ENCODE measurements at places on chromosomes 5 and 9.

DNA sequence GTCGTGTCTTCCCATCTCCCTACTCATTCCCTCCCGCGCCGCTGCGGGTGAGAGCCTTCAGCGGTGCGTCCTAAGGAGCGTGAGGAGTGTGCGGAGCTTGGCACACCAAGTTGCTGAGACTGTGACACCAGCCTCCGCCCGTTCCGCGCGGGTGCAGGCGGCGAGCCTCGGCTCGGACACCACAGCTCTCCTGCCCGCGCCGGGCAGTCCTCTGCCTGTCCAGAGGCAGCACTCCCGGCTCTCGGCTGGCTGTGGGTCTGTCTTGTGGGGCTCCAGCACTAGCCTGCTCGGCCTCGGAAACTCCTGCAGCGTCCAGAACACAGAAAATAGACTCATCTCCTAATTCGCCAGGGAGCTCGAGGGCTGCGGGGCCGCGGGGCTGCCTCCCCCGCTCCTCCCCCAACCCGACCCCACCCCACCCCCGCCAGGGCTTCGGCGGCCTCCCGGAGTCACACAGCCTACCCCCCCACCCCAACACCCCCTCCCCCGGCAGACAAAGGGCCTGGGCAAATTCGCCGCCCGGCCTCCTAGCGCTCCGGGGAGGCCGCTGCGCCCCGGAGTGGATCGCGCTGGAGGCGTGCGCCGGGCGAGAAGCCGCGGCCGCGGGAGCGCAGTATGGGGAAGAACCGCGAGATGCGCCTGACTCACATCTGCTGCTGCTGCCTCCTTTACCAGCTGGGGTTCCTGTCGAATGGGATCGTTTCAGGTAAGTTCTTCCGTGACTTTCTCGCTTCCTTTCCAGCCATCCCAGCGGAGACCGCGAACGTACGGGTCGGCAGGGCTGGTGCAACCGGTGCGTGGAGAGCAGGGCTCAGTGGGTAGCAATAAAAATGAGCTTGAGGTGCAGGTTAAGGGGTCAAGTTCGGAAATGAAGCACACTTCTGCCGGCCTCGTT lies at the start of gene ADAMTS19:
TSS of gene ADAMTS19 (plus strand) at position 522 of the 895 bp plus-strand sequence. CDS start at position 616, 94 bp downstream.
- H3K4me3 ChIP-seq, result peak within 1 kb of the TSS; percentile 83
- no peaks in the 10 kb centered on the region for H3K27me3 ChIP-seq
- no peak for DNase-seq
- peaks cover 4% of the 10 kb centered on the region for H3K4me1 ChIP-seq
- H3K36me3 ChIP-seq, result no peaks in the 10 kb centered on the region

DNA sequence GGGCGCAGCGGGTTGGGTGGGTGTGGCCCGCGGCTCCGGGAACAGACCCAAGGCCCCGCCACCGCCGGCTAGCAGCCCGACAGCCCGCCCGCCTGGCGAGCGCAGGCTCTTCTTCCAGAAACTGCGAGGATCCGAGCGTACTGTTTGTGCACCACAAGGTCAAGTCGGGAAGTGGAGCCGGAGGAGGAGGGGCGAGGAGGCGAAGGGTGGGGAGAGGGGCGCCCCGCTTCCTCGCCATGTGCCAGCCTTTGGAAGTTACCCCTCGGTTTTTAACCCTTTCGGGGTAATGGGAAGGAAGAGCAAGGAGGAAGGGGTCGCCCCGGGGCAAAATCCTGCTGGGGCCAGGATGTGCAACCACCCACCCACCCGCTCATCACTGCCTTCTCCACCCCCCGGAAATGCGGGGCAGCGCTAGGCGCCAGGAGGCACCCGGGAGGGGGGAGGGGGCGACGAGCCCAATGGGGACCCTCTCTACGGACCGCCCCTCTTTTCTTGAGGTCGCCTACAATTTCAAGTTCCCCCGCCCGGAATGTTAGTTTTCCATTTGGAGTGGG lies 1.1 kb upstream of the JADE2 start:
- peak overlapping the region; percentile 77 for H3K27ac ChIP-seq
- peaks cover 19% of the 10 kb centered on the region for H3K4me1 ChIP-seq
- H3K4me3 ChIP-seq, result peak overlapping the region; percentile 85
- no peaks in the 10 kb centered on the region for H3K36me3 ChIP-seq

DNA sequence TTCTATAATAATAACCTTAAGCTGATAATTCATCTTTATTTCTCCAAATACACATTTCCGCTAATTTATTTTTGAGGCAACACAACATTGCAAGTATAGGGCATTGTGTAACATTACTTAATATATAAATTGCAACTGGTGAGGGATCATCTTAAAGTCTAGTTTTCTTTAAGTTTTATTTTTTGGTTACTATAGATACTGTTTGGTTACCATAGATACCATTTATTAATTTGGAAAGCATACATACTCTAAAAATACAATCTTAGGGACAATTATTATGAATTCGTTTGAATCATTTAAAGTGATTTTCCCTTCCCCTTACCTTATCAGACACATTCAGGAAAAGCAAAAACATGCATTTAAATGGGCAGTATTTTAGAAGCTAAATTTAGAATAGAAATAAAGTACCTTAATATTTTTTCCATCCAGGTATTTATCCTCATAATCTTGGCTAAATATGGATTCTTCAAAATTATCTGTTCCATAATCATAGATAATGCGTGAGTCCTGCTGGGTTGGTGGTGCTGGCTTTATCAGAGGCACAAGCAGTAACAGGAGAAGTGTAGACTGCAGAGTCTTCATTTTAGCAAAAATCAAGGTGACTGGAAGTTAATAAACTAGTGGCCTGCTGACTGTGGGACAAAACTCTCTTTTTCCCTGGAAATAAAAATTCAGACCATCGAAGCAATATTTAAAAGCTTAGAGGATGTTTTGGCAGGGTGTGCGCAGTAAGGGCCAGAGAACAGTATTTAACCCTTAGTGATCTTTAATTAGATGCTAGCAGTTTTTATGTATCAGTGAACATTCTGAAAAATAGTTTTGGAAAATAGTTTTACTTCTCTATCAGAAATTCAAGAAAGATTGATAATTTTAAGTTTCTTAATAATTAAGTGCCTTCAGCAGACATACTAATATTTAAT lies 1.3 kb downstream of the OGN start:
- H3K27me3 ChIP-seq, result no peaks in the 10 kb centered on the region
- H3K4me1 ChIP-seq, result no peaks in the 10 kb centered on the region
- H3K27ac ChIP-seq, result no peak overlapping the region
- H3K36me3 ChIP-seq, result no peaks in the 10 kb centered on the region
- no peak for DNase-seq
- no peak overlapping the region for H3K4me3 ChIP-seq

DNA sequence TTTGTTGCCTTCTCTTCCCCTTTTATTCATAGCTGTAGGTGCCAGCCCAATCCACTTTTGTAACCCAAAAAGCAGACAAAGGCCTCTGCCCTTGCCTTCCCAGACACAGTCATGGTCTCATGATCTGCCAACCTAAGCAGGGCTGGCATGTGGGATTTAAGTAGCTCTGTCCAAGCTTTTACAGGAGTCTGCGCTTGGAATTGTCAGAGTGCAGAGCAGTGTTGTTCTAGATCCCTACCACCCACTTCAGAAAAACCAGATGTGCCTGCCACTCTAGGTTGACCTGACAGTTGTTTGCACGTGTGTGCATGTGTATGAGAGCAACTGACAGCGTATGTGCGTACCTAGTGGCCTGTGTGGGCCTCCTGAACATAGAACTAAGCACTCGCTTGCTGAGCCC lies 87.8 kb upstream of the SPRY4 start:
- no peaks in the 10 kb centered on the region for H3K27me3 ChIP-seq
- DNase-seq, result no peak
- no peak overlapping the region for H3K4me3 ChIP-seq
- H3K4me1 ChIP-seq, result no peaks in the 10 kb centered on the region

- no peak overlapping the region for H3K27ac ChIP-seq
- peaks cover 60% of the 10 kb centered on the region for H3K27me3 ChIP-seq
- no peak overlapping the region for H3K4me3 ChIP-seq
- H3K36me3 ChIP-seq, result no peaks in the 10 kb centered on the region
These were observed 4.3 kb downstream of the FAM163B start for GRCh38 chr9:133604856-133605255.

DNA sequence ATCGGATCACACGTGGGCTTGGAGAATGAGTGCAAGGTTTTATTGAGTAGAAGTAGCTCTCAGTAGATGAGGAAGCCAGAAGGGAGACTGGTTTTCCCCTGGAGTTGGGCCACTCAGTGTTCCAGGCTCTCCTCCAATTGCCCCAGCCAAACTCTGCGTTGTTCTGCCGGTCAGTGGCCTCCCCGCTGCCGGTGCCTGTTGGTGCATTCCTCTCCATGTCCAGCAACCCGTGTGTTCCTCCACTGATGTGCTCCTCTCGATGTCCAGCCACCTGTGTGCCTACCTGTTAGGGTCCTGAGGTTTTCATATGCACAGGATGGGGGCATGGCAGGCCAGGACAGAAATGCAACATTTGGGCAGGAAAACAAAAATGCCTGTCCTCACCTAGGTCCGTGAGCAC lies 888.0 kb upstream of the PTPRD start:
- H3K36me3 ChIP-seq, result no peaks in the 10 kb centered on the region
- H3K4me1 ChIP-seq, result no peaks in the 10 kb centered on the region
- DNase-seq, result no peak
- H3K27me3 ChIP-seq, result no peaks in the 10 kb centered on the region
- no peak overlapping the region for H3K27ac ChIP-seq

DNA sequence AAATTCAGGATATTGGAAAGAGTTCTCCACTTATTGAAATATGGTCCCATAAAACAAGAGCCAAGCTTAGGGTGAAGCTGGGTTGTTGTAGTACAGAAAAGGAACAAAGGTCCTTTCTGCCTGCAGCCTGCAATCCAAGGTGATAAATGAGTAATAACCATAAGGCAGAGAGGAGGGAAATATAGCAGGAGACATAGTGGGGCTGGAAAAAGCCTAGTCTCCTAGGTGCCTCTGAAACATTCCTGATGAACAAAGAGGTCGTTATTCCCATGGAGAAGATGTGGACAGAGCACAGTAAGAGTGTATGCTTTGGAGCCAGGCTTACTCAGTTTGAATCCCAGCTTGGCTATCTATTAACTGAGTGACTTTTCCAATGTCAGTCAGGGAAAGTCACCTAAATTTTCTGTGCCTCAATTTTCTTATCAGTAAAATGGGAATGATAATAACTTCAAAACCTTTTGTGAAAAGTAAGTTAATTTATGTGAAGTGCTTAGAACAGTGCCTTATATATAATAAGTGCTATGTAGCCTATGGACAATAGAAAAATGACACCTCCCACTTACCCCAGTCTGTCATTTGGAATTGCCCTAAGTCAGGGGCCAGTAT lies 110.8 kb upstream of the GRIN3A start:
- H3K36me3 ChIP-seq, result no peaks in the 10 kb centered on the region
- no peak overlapping the region for H3K4me3 ChIP-seq
- no peaks in the 10 kb centered on the region for H3K27me3 ChIP-seq
- DNase-seq, result no peak
- no peaks in the 10 kb centered on the region for H3K4me1 ChIP-seq

DNA sequence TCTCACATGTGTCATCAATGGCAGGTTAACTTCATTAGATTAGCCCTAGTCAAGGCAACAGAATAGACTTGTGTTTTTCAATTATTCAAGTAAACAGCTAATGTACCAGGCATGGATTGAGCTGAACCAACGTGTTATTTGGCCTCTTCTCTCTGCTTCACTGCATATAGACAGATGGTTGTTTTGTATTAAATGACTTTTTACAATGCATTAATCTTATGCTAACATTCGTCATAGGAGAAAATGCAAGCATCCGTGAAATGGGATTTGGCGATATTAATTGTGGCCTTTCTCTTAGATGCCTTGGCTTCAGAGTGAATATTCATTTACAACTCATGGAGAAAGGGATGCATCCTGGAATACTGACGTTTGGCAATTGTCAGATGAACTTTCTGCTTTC lies 208.0 kb downstream of the KCTD16 start:
- no peaks in the 10 kb centered on the region for H3K36me3 ChIP-seq
- H3K4me1 ChIP-seq, result no peaks in the 10 kb centered on the region
- no peak overlapping the region for H3K27ac ChIP-seq
- no peaks in the 10 kb centered on the region for H3K27me3 ChIP-seq

DNA sequence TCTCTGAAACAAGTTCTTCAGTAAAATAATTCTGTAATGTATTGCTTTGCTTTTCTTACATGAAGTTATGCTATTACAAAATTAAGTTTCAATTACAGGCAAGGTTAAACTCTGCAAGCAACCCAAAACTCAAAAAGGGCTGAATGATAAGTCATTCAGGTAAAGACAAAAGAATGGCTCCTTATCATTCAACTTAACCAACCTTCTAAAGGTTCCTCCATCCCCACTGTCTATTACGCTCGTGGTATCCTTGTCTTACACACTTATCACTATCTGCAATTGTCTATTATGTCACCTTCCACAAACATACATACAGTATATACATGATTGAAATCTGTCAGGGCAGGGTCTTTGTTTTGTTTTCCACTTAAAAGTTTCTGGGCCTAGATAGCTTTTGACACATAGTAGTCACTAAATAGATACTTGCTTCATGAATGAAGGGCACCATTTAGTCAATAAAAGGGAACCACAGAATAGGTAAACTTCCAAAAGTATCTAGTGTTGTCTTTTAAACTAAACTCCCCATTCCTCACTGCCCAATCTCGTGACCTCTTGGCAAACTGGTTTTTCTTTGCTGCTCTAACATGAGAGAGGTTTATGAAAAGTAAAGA lies 6.9 kb downstream of the RPL37 start:
- H3K4me1 ChIP-seq, result peaks cover 16% of the 10 kb centered on the region
- no peak for DNase-seq
- no peak overlapping the region for H3K4me3 ChIP-seq
- no peak overlapping the region for H3K27ac ChIP-seq
- H3K27me3 ChIP-seq, result no peaks in the 10 kb centered on the region
